ENCODE measurements at places on chromosomes 7 and 10.

- DNase-seq: no peak
These were observed 563.6 kb downstream of the TCERG1L start for GRCh38 chr10:130747946-130748345.

GRCh38 chr7:69657331-69657730 lies 59.1 kb downstream of the AUTS2 start:
- DNase-seq: no peak

GRCh38 chr10:133520193-133520738 lies 6.9 kb upstream of the CYP2E1 start:
- peak; percentile 79 for DNase-seq

DNA sequence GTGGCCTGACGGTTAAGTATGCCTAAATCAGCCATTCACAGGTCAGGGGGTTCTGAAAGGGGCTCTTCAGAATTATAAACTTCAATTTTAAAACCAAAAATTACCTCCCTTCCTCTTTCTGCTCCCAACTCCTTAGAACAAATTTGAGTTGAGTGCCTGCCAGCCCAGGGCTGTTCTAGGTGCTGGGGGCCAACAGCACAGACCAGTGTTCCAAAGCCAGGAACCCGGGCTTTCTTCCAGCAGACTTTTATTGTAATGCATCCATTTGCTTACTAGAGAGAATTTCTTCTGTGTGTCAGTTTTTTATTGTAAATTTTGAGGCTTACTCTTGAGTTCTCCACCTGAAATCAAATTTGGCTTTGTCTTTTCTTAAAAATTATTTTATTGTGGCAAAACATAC lies 238.5 kb downstream of the CACNB2 start:
- no peak for DNase-seq

DNA sequence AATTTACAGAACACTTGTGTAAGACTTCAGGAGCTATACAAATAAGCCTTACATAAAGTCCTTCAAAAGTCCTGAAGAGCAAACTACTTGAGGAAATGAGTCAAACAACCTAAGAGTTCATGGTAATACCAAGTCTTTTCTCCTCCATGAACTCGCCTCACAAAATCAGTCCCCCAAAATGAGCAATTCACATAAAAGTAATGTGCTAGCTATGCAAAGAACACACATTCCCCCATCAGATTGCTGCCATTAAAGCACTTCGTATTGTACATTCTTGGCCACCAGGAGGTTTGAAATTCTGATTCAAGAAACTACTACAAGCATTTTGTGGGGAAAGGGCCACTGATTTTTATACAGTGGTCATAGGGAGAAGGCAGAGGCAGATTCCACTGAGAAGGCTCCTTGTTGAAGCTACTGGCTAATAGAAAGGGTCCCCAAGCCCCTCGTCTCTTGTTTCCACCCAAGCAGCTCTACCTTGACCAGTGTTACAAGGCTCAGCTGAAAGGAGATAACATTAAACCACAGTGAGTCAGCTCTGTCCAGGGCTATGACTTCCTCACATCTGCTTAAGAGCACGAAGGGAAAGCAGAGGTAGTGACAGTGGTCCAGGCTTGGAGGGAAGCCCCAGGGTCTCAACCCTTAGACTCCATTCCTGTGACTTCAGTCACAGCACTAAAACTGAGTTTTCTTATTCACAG lies 115.2 kb upstream of the CDK1 start:
- DNase-seq: peak; percentile 54

DNA sequence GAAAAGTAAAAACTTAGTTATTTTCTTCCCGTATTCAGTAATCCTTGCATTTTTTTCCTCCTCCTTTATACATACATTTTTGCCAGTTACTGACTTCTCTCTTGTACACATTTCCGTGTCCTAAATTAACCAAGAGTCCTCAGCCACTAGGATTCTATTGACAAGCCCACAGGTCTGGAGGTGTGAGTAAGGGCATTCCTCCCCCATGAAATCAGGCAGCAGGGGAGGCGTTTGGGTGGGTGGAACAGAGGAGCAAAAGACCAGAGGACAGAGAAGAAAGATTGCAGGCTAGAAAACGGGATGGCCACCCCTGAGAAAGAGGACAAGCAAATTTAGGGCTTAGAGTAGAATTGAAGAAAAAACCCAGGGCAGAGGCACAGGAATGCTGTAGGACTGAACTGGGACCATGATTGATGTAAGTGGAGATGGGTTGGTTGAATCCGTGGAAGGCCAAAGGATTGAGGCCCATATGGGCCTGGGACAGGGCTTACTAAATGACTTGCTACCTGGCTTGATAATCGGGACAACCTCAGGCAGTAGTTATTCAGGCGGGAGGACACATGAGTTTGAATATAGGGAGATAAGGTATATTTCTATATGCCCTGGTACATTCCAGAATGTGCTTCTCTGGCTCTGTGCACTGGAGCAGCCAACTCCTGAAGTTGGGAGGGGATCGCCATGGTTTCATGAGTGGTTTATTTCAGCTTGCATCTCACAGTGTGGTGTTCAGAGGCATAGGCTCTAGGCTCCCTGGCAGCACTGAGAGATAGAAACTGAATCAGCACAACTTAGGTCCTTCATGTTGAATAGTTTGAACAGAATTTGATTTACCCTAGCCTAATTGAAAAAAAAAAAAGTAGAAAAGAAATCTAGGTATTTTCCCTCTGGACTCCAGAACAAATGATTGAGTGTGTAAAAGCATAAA lies 28.0 kb downstream of the IKZF1 start:
- no peak for DNase-seq

DNA sequence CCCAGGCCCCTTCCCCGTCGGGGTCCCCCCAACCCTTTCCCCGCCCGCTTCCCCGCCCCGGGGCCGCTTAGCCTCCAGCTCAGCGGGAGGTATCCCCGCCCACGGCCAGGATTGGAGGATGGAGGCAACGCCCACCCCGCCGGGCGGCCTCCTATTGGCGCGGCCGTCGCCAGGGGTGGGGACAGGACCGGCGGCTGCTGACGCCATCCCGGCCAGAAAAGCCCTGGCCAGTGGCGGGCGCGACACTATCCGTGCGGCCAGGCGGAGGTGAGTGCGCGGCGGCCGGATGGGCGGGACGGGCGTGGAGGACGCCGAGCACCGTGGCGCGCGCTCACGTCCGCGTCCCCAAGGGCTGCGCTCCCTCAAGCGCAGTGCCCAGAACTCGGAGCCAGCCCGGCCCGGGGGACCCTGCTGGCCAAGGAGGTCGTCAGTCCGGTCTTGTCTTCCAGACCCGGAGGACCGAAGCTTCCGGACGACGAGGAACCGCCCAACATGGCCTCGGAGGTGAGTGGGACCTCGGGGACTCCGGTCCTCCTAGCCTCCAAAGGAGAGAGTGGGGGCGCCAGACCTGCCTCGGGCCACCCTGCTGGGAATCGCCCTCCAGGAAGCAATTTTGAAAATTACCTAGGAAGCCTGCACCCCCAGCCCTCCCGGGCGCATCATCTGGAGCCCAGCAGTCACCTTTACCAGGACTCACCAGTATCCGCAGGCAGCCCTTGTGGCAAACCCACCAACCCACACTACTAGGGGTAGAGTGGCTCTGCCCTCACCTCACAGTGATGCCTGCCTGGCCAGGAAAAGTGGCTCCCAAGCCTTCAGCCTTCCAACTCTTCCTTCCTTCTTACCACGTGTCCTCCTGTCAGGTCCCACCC lies at the start of gene ASL:
Gene ASL, plus strand, starts transcription at position 230 of the 872 bp plus-strand sequence. Its CDS starts 263 bp downstream, at position 493.
- DNase-seq: peak; percentile 94

- DNase-seq: no peak
These were observed 2.7 kb upstream of the NRG3 start for GRCh38 chr10:81872206-81872862.

DNA sequence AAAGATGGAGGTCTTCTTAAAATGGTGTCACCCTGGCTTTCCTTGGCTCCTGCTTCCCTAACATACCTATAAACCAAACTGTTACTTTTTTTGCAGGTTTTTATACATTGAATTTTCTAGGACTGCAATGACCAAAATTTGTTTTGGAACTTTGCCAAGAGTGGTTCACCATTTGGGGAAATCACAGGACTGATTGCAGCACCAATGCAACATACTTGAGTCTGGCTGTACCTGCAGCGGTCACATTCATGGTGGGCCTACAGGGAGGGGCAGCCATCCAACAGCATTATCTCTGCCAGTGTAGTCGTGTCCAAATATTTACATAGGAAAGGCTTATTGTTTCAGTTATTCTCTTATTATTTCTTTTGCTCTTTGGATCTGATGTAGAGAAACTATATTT lies 69.0 kb downstream of the HACD1 start:
- no peak for DNase-seq

- peak; percentile 72 for DNase-seq
These were observed 161.9 kb downstream of the SH2D4B start for GRCh38 chr10:80699602-80700039.

DNA sequence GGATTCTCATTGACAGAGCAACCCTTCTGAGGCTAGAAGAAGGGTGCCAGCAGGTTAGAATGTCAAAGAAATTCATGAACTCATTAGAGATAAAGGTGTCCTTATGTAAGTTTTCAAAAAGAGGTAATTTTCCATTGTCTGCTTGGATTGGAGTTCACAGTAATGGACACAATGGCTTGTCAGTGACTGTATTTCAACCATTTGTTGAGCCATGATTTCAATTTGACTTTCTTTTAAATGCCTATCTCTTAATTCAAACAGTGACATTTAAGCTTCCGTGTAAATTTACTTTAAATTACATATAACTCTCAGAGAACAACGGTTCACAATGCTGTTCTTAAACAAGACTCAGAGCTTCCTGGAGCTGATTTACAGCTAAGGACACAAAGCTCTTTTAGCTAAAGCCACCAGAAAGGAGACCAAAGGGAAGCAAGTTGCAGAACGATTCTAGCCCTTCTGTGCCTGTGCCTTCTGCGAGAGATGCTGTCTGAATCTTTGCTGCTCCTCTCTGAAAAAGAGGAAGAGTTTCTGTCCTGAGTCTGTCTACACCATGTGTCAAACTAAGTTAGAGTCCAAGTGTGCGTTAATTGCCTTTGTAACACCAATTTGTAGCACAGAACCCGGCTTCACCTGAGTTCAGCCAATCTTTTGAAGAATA lies 42.2 kb upstream of the PFKP start:
- DNase-seq: no peak

- no peak for DNase-seq
These were observed 20.4 kb downstream of the GRID2IP start for GRCh38 chr7:6530626-6531491.

DNA sequence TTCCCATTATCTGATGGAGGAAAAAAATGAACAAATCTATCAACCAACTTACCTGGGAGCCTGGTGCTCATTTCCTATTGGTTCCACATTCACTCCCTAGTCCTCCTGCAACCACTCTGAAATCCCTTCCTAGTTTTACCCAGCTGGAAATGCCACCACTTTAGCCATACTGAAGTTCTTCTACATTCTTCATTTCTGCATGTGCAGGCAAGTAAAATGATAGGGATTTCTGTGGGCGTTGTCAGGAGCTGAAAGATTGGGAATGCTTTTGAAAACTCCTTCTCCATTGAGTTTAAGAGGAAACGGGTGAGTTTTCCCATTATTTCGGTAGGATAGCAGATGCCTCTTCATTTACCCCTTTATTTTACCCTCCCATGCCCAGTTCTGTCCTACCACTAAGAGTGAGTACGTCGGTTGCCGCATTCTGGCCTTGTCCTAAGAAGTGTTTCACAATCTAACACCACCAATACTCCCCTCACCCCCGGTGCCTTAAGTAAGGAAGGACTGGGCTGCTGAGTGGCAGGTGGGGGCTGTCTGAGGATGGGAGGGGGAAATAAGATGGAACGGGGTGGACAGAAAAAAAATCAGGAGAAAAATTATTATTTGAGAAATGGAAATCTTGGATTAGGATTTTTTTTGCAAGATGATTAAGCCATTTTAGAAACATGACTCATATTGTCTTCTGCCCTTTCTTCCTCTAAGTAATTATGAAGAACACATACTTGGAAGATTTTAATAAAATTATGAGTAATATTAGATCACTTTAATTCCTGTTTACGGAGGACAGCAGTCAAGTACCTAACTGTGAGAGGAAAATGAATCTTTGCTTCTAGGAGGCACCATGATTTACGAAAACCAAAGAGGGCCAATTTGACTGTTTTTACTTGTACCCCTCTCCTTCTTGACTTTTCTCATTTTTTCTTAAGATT lies 13.2 kb upstream of the TAS2R60 start:
- DNase-seq: peak; percentile 55

DNA sequence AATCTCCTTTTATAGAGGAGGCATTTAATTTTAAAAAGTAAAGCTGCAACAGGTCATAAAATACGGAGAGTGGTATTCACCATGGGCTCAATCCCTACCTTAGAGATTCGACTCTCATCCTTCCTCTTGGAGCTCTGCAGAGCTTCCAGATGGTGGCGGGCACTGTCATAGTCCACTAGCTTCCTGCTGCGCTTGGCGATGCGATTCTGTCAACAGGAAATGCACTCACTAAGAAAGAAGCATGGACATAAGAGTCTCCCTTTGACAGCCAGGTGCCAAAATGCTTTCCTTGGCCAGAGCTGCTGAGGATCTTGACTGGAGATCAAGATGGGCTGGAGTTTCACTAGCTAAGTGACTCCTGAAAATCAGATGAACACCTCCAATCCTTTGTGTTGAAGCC lies 154.4 kb downstream of the AMPH start:
- no peak for DNase-seq

GRCh38 chr10:71727738-71728737 lies 8.5 kb upstream of the C10orf105 start:
- peak; percentile 18 for DNase-seq

DNA sequence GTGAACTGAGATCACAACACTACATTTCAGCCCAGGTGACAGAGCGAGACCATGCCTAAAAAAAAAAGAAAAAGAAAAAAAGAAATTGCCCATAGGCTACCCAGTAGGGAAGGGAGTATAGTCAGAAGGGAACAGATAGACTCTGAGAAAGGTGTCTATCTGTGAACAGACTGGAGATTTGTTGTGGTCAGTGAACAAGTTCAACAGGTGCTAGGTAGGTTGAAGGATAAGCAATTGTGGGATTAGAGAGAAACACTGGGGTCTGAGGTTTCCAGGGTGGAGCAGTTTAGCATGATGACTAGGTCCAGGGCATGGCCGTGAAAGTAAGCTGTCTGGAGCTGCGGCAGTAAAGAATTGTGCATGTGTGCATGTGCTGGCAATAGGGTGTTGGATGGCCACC lies 6.9 kb downstream of the LRGUK start:
- no peak for DNase-seq

GRCh38 chr7:70093205-70093904 lies 495.1 kb downstream of the AUTS2 start:
- DNase-seq: no peak

GRCh38 chr7:130938661-130939060 lies 204.7 kb upstream of the KLF14 start:
- no peak for DNase-seq

DNA sequence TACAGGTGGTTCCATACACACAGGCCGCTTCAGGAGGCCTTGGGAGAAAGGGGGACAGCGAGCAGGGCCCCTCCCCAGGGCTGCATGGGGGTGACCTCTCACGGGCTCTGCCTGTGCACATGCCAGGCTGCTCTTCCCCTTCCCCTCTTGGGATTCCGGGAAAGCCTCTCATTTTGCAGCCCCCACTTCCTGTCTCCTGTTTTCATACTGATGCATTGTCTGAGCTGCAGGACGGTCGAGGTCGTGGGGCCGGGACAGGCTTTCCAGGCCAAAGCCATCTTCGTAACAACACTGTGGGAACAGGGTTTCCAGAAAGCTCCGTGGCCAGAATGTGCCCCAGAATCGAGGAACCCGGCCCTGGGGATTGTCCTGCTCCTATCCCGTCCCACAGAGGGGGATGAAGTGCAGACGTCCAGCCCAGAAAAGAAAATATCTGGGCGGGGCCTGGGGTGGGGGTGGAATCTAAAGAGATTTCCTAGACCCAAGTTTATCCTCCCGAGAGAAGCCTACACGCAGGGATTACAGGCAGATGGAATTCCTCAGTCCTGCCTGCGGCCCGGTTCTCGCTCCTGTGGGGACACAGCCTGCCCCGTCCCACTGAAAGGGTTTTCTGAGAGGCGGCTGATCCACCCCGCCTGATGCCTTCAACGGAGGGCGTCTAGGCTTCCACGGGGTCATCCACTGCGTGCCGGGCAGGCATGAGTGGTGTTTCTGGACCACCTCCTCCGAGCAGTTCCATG lies 29.5 kb upstream of the DNAAF5 start:
- DNase-seq: no peak

Measured in PC-3 (cell line).